ENCODE measurements at places on chromosomes 4 and X.

GRCh38 chr4:55509266-55509665 is 37.4 kb downstream of the CLOCK start:
- ATAC-seq, result no peak

GRCh38 chr4:89212666-89213381 is 94.8 kb downstream of the GPRIN3 start:
- no peak for ATAC-seq

DNA sequence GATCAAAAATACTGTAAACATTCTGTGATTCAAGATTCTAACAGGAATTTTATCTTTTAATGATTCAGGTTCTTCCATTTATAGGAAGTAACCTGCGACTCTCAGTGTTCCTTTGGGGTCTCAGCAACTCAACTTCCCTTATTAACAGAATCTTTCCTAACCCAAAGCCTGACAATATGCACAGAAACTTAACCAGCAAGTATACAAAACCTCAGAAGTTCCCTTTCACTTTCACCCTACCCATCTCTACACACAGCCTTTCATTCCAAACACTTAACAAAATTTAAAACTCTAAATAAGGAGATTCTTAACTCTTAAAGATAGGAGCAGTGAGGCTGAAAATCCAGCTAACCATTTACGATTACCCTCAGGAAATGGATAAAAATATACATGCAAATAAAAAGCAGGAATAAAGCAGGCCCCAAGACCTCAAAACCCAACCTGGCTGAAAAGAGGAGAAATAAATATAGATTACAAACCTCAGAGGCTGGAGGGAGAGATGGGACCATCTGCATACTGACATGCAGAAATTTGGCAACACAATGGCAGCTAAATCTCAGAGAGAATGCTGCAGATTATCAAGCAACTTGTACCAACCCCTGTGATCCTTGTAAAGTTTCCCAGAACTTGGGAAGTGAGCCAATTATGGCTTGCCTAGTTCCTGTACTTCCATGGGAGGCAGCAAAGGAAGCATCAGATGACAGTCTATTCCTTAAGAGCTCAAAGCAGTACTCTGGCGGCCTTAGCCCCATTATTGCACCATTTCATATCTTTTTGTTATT is 101.0 kb downstream of the ATP11C start:
- ATAC-seq, result no peak

DNA sequence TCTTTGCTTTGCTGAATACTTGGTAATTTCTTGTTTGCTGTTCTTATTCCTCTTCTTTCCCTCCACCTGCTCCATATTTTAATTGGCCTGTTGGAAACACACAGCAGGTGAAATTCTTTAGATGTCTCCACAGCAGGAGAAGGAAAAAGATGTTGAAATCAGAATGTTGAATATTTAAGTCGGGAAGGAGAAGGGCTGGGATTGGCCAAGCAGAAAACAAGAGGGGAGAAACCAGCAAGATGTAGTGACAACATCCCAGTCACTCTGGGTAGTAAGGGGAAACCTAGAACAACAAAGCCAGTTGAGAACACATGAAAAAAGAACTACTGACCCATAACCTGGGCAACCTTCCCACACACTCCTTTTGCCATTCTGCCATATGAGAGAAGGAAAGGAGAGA is 37.3 kb upstream of the STAG2 start:
- no peak for ATAC-seq

- ATAC-seq, result no peak
Measured at GRCh38 chrX:109848461-109849050, 115.5 kb upstream of the ACSL4 start.

GRCh38 chr4:86778175-86778574 is 71.0 kb downstream of the SLC10A6 start:
- ATAC-seq, result no peak

DNA sequence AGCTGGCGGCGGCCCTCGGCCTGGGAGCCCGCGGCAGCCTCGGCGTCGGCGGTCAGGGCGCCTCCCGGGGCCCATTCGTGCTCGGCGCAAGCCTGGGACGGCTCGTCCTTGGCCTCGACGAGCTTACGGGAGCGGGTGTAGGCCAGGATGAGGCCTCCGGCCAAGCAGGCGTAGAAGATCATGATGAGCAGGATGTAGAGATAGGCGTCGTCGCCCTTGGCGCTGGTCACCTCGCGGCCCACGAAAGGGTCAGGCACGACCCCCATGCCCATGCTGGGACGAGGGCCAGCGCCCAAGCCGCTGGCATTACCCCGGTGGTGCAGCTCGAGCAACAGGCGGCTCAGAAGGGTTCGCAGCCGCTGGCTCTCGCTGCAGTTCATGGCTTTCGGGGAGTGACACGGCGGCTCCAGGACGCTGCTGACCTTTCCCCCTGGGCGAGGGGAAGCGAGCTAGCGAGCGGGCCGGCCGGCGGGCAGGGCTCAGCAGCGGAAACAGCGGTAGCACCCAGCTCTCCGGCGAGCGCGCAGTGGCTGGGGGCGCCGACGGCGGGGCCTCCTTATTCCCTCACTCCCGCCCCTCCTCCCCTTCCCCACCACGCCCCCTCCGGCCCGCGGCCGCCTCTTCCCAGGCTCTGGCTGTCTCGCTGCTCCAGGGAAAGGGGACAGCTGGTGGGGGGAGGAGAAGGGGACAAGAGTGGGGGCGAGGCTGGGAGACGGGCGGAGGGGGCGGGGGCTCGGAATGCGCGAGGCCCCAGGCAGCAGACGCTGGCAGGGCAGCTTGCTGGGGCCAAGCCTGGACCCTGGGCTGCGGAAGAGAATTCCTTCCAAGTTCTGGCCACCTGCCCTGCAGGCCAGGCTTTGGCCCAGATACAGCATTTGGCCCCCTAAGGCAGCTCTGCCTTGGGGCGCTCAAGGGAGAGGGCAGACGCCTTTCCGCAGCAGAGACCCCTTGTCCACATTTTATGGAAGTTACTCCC is at the start of gene KCNE5:
Gene KCNE5 (minus strand): TSS at position 532 of the 976 bp plus-strand sequence. CDS start 152 bp downstream, at position 380.
- ATAC-seq, result no peak

DNA sequence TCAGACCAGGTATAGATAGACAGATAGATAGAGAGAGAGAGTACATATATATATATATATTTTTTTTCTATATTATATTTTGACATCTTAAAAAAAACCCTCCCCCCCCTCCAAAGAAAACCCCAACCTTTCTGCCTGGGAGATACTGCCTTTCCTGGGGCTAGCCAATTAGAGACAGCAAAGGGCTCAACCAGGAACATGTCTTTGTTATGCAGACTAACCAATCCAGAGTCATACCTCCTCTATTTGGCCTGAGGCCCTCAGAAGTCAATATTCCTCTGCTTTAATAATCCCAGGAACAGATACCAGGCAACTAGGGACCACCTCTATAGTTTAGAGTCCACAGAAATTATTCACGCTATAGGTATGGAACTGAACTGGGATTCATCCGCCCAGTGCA is 135.6 kb upstream of the MAD2L1 start:
- no peak for ATAC-seq

DNA sequence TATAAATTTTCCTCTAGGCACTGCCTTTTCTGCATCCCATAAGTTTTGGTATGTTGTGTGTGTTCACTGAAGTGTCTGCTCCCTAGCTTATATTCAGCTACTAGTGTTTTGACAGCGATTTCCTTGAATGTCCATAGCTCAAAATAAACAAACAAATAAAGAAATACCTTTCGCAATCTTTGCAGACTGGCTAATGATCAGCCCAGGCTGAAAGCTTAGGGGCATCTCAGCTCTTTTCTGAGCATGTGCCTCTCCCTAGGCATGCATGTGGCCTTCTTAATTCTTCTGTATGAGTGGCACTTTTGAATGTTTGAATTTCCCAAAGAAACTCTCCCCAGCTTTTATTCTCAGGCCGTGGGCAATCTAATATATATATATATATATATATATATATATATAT is 44.6 kb upstream of the SHROOM4 start:
- ATAC-seq, result no peak

DNA sequence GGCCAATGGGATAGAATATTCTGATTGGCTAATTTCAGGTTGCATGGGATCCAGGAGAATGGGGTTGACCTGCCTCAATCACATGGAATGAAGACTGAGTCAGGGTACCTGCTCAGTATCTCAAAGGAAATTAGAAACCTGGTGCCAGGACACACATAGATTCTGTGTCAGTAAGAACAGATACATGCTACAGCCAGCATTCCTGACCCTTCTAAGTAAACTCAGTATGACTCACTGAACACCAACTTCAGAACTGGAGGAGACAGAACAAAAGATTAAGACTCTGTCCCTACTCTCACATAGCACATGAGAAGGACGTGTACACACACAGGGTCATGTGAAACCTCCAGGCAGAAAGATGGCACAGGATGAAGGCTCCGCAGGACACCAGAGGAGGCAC is 54.5 kb downstream of the FAM184B start:
- no peak for ATAC-seq

DNA sequence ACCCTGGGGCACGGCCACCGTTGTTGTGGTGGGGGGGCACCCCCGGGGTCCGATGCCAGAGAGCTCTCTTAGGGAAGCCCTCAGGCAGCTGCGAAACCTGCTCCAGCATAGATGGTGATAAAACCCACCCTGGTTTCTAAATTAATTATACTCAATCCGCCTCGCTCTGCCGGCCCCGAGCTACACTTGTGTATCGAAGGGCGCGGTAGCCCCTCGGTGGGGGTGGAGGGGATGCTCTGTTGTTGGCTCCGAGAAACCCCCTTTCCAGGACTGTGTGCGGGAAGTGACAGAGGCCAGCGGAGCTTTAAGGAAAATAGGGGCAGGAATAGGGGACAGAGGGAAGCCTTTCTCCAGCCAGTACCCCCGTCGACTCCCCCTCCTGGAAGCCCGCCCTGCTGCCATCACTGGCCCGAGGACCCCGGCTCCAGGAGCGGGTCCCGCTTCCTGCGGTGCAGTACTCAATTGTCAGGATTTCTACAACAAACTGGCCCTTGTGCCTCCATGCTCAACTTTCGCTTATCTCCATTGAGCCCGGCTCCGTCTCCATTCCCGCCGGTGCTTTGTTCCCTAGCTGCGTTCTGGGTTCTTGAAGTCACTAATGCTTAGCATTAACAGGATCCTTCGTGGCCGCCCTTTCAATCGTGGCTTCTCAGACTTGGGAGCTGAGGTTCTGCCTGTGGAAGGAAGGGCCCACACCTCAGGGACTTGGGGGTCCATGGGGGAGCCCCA is 408.2 kb downstream of the BCOR start:
- ATAC-seq, result no peak

DNA sequence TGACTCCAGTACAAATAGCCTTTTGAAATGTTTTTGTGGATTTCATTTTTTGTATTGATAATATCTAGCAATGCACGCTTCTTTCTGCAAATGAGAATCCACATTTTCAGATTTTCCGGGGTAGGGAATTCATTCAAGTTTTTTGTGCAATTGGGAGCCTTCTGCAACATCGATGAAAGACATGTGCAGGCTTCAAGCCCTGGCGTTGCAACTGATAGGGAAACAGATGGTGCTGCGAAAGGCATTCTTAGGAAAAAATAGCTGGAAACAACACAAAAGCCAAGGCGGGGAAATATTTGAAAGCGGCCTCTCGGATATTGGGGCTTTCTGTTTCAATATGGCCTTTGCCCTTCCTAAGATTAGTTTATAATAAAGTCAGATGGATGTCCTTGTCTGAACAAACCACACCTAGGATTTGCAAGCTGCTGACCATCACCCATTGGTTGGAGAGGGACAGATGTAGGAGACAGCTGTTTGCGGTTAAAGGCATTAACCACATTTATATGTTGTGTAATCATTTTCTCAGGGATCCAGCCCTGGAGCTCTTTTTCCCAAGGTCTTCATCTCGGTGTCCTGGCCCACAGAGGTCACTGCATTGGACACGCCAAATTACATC is 136.5 kb downstream of the PRKX start:
- ATAC-seq, result no peak

DNA sequence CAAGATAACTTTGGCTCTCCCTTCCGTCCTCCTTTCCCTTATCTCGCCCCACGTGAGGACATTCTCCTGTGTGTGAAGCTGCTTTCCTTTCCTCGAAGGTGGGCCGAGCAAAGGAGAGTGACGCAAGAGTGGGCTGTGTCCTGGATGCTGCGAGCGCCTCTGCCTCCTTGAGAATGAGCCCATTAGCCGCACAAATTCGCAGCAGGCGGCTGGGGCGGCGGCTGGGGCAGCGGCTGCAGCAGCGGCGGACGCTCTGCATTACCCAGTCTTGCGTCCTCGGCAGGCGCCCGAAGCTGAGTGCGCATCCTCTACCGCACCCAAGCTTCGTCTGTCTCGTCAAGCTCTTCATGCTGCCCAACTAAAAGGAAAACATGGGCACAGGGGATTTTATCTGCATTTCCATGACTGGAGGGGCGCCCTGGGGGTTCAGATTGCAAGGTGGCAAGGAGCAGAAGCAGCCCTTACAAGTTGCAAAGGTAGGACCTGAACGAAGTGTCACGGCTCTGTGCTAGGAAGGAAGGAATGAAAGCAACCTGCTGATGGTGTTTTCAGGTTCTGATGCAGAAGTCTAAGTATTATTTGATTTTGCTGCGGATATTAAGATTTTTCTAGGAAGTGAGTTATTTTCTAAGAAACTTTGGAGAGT is at the start of gene SYNPO2:
Gene SYNPO2 (plus strand): TSS at position 189 of the 646 bp plus-strand sequence. CDS start 183 bp downstream, at position 372.
- ATAC-seq, result peak; percentile 65

DNA sequence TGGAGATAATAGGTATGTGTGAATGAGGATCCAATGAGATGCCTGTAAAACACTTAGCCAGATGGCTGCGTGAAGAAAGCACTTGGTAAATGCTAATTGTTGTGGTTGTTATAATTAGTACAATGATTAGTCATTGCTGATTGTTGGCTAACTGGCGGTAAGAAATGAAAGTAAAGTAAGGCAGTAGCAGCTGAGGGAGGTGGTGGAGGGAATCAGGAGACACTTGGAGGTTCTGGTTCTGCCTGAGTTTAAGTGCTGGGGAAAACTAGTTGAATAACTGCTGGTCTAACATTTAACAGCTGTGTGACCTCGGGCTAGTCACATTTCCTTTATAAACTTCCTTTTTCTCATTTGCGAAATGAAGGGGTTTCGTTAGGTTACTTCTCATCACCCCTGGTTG is 30.9 kb downstream of the CD38 start:
- peak; percentile 78 for ATAC-seq

DNA sequence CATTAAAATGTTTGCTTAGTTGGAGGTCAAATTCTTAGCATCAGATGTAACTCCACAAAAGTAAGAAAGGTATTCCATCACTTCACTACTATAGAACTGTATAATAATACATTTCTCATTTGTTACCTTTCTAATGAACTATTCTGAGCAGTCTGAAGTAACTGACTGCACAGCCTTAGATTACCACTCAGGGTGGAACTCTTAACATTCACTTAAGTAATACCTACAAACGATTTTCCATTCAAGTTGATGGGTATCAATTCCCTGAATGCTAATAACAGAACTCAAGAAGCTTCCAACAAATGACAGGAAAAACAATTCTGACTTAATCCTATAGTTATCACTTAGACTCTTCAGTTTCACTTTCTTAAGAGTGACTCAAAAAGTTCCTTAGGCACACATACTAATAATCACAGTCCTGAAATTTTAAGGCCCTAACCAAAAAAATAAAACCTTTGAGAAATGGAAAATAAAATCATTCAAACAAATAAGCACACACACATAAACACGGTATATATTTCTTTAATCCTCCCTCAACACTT is 20.9 kb downstream of the HNRNPD start:
- ATAC-seq, result peak; percentile 72

- ATAC-seq, result no peak
Measured at GRCh38 chr4:150581641-150582051, 305 bp upstream of the MAB21L2 start.
